Lung microvascular endothelial cell (primary cell): ENCODE measurements at places on chromosomes 1 and 21.

- DNase-seq, result no peak
Measured at GRCh38 chr1:24486331-24487065, 16.1 kb upstream of the RCAN3 start.

DNA sequence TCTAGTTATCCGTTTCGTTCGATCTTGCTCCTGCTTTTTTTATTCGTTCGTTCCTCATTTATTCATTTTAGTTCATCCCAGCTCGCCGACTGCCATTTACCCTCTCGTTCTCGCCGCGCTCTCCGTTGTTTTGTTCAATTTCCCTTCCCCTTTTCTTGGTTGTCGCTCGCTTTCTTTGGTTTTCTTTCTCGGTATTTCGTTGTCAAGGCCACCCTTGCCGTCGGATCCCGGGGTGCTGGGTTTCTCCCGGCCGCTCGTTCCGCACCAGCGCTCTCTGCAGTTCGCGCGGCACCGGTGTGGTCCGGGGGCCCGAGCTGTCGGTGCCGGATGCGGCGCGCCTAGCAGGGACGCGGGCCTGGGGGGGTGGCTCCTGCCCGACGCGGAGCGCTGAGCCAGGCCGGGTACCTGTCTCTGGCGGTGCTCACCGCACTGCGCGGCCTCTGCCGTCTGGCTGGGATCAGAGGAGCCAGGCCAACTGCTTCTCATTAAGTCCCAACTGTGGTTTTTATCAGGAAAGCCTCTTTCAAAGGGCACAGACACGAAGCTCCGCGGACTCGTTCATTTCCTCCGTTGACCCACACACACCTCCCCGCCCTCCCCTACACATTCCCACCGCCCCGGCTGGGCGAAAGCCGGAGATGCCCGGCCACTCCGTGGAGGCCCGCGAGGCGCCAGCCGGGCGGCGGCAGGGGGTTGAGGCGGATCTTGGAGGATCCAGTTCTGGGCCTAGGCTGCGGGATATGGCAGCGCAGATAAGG lies 1.6 kb downstream of the ALX3 start:
- peak; percentile 15 for DNase-seq

GRCh38 chr21:45549626-45550463 lies 7.6 kb upstream of the SLC19A1 start:
- DNase-seq, result no peak

- no peak for DNase-seq
Measured at GRCh38 chr1:204196068-204196795, at the start of gene KISS1. TSS of gene KISS1 (minus strand) at chr1:204196491. CDS start at chr1:204192876, 3,615 bp downstream.

- DNase-seq, result peak; percentile 79
Measured at GRCh38 chr21:41641821-41642701, 124.8 kb downstream of the RIPK4 start.

DNA sequence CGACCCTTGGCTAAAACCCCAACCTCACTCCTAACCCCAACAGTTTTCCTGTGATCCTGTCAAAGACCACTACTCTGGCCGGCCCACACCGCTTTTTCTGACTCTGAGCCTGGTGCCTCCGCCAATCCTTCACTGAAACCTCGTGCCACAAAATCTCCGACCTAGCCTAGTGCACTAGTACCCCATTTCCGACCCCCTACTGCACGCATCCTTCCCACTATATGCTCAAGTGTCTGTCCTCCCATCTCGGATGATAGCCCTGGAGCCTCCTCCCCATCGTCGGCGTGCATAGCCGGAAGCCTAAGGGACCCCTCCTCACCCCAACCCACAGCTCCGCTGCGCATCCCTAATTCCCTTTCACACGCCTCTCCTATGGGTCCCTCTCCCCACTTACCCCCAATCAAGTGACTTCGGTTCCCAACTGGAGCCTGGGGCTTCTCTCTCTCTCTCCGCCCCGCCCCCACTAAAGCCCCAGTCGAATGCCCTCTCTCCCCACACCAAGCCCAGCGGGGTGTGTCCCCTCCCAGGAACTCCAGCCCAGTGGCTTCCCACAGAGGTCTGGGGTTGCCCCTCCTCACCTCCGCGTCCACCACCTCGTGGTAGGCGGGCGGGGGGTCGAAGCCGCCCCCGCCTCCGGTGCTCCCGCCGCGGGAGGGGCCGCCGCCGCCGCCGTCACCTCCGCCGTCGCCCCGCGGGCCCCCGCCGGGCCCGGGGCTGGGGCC lies 791 bp downstream of the USP24 start:
- DNase-seq, result peak; percentile 16

DNA sequence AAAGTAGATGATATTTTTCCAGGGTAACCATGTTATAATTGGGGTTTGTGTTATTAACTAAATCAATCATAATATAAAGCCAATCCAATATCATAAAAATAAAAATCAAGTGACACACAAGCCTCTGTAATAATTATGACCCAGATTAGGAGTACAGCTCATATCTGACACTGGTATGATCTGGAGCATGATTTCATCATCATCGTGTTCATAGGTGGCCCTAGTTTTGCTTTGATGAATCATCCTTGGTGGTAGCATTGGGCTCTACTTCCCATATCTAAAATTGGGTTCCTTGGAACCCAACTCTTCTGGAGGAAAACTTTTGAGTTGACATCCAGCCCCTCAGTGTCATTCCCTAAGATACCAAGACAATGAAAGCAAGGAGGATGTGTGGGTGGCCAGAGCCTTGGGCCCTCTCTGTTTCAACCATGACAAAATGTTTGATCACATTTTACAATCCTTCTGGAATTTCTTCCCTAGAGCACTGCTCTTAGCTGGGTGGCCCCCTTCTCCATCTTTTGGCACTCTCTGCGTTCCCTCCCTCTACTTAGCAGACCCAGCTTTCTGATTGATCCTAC lies 37.0 kb upstream of the ENAH start:
- no peak for DNase-seq

- no peak for DNase-seq
Measured at GRCh38 chr21:26366781-26367180, 196.2 kb upstream of the APP start.

DNA sequence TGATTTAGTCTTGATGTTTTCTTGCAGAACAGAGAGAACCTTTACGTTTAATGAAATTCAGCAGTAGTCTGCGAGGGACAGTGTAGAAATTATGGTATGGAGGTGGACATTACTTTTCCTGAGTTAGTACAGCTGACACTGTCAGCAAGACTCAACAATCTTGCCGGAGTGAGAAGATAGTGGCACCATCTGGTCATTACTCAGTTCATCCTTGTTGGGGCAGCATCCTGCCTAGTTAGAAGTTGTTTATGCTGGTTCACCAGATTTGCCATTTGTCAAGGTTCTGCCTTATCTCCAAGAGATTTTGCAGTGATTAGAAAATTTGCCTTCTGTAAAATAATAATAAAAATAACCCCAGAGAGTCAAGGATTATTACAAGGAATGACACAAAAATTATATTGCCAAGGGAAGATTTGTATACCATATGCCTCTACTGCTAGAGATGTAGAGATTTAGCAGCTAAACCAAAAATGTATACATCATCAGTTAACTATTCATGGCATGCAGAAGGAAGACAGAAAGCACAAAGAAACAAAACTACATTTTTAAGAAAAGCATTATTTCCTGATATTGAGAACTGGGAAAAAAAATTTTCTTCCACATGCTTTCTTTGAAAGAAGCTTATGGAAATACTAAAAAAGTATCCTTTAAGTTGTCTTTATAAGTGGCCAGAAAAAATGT lies 1967.4 kb downstream of the NCAM2 start:
- DNase-seq, result peak; percentile 0

- DNase-seq, result no peak
Measured at GRCh38 chr1:17235135-17235885, 13.6 kb upstream of the PADI3 start.

- DNase-seq, result no peak
Measured at GRCh38 chr1:239786464-239786863, 305.2 kb upstream of the FMN2 start.

GRCh38 chr1:12383001-12383400 lies 153.2 kb downstream of the VPS13D start:
- no peak for DNase-seq

DNA sequence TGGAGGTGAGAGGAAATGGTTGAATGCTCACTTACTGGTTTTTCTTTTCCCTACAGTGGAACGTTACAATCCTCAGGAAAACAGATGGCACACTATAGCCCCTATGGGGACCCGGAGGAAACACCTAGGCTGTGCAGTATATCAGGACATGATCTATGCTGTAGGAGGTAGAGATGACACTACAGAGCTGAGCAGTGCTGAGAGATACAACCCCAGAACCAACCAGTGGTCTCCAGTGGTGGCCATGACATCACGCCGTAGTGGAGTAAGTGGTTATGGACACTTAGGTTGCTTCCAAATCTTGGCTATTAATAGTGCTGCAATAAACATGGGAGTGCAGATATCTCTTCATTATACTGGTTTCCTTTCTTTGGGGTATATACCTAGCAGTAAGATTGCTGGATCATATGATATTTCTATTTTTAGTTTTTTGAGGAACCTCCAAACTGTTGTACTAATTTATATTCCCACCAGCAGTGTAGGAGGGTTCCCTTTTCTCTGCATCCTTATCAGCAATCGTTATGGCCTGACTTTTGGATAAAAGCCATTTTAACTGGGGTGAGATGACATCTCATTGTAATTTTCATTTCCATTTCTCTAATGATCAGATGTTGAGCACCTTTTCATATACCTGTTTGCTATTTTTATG lies 48.8 kb upstream of the DARS2 start:
- no peak for DNase-seq

GRCh38 chr1:75522389-75522788 lies 88.5 kb downstream of the SLC44A5 start:
- DNase-seq, result no peak

- DNase-seq, result peak; percentile 21
Measured at GRCh38 chr1:29579821-29580425, 343.6 kb downstream of the PTPRU start.

GRCh38 chr1:16351456-16351993 lies 755 bp downstream of the FBXO42 start:
- peak; percentile 35 for DNase-seq

DNA sequence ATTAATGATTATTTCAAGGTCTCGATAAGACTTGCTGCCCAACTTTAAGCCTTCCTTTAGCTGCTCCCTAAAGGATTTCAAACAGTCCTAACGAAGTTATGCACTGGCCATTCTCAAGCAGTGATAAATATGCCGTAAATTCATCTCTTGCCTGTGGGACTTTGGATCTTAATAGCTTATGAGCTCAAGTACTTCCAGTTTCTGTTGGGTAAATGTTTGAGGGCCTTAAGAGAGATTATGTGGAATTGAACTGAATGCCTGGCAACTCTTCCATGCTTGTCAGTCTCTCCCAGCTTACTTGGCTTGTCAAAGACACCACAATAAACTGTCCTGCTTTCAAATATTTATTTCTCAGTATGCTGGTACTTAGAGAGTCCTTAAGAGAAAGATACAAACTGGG lies 3.5 kb upstream of the OR10J4 start:
- no peak for DNase-seq

- DNase-seq, result no peak
Measured at GRCh38 chr1:1286313-1287261, 6.4 kb downstream of the SCNN1D start.

GRCh38 chr1:28855469-28855951 lies 43.5 kb downstream of the OPRD1 start:
- DNase-seq, result no peak

GRCh38 chr1:218667781-218668516 lies 322.8 kb downstream of the TGFB2 start:
- no peak for DNase-seq

DNA sequence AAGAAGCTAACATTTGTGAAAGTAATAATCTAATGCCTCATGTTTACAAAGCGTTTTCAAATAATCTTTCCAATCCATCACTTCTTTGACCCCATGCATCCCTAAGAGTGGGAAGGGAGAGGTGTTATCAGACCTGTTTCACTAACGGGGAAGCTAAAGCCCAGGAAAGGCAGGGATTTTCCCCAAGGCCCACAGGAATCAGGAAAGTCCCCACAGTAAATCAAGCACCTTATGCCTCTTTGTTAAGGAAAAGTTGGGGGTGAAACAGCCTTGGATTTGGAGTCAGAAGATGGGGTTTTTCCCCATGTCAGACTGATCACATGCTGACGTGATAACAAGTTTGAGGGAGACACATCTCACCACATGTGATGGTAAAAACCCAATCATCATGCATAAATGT lies 20.0 kb upstream of the ANGPTL7 start:
- no peak for DNase-seq

DNA sequence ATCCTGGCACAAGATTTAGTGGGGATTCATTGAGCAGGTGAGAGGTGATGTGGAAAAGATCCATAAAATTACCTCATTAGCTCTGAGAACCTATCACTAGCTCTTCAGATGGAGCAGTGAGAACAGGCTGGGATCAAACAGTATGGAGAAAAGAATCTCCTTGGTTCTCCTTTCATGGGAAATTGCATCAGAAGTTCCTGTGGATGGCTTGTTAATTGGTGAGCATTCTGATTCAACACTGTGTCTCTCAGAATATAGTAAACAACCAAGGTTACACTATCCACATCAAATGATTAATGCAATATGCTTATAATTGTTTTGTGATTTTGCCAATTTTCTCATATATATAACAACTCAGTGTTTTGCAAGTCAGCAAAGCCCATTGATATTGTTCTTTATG lies 8.3 kb upstream of the CD55 start:
- DNase-seq, result no peak

- no peak for DNase-seq
Measured at GRCh38 chr1:44326024-44326701, 28.9 kb downstream of the ERI3 start.

DNA sequence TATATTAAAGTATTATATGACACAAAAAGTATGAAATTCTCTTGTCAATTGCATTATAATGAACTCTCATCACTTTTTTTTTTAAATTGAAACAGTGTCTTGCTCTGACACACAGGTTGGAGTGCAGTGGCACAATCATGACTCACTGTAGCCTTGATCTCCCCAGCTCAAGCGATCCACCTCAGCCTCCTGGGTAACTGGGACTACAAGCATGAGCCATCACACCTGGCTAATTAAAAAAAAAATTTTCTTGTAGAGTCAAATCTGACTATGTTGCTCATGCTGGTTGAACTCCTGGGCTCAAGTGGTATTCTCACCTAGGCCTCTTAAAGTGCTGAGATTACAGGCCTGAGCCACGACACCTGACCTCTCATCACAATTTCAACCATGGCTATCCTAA lies 259.3 kb downstream of the S1PR1 start:
- DNase-seq, result no peak

GRCh38 chr1:192159781-192160180 lies 1.5 kb downstream of the RGS18 start:
- DNase-seq, result peak; percentile 54

DNA sequence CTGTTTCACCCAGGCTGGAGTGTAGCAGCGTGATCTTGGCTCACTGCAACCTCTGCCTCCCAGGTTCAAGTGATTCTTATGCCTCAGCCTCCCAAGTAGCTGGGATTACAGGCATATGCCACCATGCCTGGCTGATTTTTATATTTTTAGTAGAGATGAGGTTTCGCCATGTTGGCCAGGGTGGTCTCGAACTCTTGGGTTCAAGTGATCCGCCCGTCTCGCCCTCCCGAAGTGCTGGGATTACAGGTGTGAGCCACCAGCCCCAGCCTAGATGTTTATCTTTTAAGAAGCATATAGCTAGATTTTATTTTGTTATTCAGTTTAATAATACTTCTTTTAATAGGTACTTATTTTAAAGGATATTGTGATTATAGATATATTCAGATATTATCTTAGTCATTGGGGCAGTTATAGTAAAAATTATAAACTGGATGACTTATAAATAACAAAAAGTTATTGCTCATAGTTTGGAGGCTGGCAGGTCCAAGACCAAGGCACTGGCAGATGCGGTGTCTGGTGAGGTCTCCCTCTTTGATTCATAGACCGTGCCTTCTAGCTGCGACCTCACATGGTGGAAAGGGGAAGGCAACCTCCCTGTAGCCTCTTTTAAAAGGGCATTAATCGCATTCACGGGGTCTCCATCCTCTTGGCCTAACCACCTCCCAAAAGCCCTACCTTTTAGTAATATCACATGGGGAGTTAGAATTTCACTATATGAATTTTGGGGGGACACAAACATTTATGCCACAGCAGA lies 3.1 kb upstream of the KCNE2 start:
- DNase-seq, result no peak
